Stimulated activated CD4-positive, alpha-beta T cell treated with anti-CD3 and anti-CD28 coated beads, Interleukin-4, amount 100 ng/mL, for 48 hours (primary cell): ENCODE measurements at places on chromosomes 3 and 15.

- DNase-seq: no peak
These were observed 5.5 kb upstream of the ZNF662 start for GRCh38 chr3:42900226-42901072.

DNA sequence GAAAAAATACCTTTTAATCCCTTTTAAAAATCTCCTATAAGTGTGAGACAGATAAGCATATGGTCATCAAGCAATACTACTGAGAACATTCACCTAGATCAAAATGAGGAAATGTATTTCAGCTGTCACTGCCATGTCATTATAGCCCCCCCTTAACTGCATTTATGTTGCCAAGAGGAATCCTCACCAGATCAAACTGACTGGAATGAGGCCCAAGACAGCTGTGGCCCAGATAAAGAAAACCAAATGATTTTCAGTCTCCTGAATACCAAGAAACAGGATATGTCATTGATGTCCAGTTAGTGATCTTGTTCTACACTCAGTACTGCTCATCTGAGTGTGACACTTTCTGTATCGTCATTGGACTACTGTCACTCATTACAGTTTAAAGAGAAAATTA, 35.1 kb upstream of the CPB1 start:
- DNase-seq: no peak

DNA sequence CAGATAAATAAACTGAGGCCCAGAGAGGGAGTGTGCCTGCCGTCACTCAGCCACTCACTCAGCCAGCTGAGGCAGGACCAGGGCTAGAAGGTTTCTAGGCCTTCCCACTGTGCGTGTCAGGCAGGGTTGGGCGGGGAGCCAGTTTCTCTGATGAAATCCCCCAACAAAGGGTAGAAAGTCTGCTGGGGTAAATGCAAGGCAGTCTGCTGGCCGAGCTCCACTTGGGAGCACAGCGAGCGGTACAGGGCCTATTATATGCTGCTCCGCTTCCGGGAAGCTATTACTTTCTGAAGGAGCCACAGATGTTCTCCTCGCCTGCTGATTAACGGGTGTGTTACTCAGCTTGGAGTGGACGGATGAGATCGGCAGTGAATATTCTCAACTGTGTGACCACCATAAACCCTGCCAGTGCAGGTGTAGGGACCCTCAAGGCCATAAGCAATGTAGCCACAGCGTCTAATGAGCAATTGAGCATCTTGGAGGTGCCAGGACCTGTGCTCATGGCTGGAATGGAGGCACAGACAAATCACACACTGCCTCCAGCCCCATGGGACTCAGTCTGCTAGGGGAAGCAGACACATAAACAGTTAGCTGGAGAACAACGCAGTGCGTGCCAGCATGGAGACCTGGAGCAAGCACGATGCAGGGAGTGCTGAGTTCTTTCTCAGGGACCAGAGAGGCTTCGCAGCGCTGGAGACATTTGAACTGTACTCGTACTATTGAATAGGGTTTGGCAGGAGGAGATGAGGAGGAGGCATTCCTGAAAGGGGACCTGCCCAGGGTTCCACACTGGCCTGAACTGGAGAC, 42.1 kb downstream of the CORO2B start:
- DNase-seq: no peak

DNA sequence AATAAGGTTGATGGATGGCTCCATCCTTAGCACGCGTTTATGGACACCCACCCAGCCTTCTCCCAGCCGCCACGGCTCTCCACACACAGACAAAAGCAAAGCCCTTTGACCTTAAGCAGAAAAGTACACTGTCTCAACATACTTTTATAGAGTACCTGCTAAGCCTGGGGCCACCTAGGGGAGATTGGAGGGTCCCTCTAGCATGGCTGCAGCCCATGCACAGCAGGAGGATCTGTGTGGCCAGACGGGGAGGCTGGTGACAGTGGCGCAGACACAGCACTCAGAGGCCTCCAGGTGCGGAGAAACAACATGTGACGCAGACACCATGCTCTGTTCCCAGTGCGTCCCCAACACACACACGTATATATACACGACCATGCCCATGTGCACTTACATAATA, 174.9 kb downstream of the XXYLT1 start:
- DNase-seq: no peak

- no peak for DNase-seq
These were observed 204.7 kb upstream of the CTNNB1 start for GRCh38 chr3:40994611-40995010.

DNA sequence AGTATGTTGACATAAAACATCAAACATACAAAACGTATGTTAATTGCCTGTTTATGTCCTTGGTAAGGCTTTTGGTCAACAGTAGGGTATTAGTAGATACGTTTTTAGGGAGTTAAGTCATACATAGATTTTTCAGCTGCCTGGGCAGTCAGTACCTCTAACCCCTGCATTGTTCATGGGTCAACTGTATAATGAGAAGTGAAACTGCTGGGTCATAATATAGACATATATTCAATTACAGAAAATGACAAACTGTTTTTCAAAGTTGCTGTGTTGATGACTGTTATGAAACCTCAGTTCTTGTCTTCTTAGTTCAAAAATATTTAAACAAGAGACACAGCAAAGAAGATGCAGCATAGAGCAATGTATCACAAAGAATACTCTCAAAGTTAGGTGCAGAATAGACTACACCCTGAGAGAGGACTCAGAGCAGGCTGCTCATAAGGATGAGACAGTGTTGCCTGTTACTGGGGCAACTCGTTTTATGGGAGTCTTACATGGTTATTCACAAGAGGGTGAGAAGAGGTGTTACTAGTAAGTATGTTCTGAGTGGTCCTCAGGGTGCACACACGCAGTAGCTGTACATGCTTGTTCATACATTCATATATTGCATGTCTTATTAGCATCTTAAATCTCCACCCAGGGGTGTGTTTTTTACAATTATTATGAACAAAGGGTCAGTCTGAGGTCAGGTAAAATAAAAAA, 53.1 kb upstream of the ADAMTS17 start:
- no peak for DNase-seq

DNA sequence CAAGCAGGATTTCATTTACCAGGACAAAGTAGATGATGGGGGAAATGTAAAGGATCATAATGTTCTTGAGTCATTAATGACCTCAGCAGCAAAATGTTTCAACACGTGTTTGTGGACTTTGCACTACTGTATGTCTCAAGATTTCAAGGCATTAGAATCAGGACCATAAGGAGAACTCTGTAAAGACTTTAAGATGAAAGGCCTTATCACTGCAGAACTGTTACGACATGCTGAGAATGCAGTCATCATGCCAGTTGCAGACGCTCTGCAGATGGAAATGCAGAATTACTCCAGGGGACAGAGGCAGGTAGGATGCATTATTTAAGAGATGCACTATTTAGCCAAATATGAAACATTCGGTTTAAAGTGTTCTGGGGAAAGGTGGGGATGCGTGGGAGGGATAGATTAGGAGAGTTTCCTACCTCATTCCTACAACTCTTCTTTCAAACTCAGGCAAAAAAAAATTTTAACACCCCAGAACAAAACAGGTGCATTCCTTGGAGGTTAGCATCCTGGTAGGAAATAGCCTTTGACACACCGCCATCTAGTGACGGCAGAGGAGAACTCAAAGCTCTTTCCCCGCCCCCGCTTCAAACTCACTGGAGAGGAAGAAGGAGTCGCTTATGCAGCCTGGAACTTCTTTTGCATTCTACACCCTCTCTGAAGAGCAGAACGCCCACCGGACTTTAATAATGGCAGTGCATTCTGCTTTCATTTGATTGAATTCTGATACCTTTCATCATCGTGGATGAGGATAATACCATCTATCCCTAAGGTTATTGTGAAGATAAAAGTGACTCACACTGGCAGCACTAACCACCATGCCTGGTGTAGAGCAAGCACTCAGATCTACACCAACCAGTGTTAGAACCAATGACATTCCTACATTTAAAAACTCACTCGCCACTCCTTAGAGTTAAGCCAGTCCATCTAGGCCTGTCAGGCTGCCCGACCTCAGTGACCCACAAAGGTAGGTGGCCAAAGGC, 43.1 kb upstream of the TOPAZ1 start:
- peak; percentile 54 for DNase-seq

DNA sequence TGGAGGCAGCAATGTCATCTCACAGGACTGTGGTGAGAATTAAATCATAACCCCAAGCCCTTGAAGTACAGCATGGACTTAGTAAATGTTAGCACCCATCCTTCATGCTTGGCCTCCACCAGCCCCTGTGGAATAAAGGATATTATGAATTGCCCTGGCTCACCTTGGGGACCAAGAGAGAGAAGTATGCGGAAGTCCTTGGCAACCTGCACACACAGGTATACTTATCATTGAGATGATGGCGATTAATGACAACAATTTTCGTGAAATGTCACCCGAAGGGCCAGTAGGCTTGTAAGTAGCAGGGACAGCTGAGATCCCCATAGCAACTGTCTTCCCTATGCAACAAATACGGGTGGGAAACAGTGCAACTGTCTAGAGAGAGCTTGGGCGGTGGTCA, 102.0 kb downstream of the FAM43A start:
- no peak for DNase-seq

GRCh38 chr15:99165956-99166689, 61.2 kb downstream of the SYNM start:
- no peak for DNase-seq

DNA sequence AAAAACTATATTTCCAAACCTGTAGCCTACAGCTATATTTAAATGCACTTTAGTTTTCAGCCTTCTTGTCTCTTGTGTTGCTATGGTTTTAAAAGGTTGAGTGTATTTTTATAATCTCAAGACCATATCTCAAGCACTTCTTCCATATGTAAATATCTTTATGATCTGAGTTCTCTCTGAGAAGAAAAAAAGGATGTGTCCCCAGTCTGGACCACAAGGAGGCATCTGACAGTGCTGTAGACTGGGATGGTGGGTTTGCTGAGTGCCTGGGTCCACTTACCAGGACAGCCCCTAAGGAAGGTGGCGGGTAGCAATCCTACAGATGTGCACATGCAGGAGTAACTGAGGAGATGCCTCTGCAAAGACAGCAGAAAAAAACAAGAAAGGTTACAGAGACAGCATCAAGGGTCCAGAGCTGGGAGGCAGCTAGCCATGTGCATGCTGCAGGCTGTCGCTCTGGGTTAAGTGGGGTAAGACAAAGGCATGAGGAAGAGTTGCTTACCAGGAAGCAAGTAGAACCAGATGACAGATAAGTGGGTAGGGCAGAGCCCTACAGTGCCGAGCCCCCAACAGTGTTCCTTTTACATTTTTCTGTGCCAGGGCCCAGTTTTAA, 70.6 kb upstream of the SNRK start:
- no peak for DNase-seq

GRCh38 chr15:37733628-37734027, 200.8 kb upstream of the TMCO5A start:
- no peak for DNase-seq

DNA sequence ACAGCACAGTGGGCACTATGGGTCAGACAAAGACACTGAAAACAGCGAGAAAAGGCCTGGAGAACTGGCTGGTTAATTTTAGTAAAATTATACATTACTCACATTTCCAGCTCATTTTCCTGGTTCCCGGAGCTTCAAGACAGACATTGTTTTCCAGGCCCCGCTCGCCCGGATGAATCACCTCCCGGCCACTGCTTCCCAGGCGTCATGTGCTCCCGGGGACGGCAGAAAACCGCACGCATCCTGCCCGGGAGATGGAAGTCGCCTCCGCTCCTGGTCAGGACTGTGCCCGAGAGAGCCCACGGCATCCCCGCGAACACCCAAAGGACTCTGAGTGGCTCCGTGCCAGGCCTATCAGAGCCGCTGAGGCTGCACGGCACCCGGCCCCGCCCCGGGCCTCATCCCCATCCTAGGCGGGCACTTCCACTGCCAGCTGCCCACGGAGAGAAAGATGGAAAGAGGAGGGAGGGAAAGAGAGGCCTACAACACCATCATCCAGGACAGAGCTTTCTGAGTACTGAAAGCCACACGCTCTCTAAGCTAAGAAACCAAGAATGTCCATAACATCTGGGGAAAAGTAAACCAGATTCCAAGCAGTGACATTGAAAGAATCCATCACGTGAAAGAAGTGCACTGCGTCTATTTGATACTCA, 75.1 kb downstream of the VGLL4 start:
- DNase-seq: no peak

DNA sequence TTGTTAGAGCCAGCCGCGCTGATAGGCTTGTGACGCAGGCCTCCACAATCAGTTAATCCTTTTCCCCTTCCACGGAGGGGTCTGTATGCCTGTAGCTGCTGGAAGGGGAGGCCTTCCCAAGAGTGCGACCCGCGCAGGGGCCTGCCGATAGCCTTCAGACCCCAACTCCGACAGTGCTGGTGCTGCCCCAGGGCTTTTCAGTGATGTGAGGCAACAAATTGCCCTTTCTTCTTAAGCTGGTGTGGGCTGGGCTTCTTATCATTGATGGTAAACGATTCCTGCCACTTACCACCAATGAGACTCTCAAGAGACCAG, 143.4 kb downstream of the CHSY1 start:
- DNase-seq: no peak

- no peak for DNase-seq
These were observed 1.5 kb downstream of the CHRNA3 start for GRCh38 chr15:78619022-78619950.

- DNase-seq: no peak
These were observed 292.0 kb upstream of the SUCLG2 start for GRCh38 chr3:67946436-67946835.

DNA sequence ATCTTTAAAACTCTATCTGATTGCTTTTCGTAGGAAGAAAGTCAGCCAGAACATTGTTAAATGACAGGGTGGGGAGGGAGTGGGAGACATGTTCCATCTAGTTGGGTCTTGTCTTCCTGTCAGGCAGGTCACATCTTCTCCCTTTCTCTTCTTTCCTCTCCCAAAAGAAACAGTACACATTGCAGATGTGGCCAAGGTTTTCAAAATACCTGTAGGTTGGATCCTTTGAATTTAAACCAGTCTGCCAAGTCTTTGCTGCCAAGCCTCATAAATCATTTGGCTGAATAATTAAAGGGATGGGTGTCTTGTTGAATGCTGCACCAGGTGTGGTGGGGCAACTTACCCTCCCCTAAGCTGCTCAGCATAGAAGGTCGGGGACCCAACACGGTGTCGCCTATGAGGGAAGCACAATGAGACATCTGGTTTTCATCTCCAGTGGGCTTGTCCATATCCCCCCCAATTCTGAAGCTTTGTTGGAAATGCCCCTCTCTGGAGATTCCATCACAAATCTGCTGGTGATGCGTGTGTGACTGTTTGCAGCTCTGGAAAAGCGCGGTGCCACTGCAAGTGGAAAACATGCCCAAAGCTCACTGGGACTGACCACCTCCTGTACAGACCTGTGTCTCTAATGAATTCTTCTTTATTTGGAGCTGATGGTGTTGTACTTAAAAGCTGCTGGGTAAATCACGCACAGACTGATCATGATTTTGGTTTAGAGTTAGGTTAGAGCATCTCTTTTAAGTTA, 112.6 kb downstream of the FILIP1L start:
- no peak for DNase-seq

DNA sequence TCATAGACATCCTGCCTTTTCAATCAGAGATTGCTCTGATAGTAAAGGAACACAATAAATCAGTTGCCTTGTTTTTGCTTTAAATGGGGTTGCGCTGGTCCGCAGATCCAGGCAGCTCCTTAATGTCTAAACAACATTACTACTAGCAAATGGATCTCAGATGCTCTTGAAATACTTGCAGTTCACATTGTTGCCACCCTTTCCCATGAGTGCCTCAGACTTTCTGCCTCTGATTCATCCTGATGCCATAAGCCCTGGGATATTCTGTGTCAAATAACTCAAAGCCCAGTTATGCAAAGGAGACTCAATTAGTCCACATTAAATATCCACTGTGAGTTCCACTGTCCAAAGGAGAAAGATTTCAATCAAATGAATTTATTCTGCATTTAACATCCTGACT, 196.7 kb downstream of the PLCH1 start:
- no peak for DNase-seq
